ENCODE measurements at places on chromosomes 1 and 21.

DNA sequence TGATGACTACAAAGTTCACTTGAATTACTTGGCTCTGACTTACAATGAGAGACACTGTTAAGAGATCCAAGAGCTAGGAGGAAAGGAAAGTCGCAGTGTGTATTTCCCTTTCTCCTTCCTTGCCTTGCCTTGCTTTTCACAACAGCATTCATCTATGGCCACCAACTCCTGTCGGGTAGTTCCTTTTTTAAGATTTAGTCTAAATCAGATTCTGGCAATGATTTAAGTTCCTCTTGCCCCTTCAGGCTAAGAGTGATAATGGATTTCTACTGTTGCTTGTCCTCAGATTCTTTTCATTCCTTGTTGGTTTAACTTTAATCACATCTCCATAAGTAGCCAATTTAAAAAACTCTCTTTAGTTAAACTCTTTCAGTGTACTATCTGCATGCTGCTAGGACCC is 91.9 kb downstream of the GTF2B start:
- no peak for DNase-seq

DNA sequence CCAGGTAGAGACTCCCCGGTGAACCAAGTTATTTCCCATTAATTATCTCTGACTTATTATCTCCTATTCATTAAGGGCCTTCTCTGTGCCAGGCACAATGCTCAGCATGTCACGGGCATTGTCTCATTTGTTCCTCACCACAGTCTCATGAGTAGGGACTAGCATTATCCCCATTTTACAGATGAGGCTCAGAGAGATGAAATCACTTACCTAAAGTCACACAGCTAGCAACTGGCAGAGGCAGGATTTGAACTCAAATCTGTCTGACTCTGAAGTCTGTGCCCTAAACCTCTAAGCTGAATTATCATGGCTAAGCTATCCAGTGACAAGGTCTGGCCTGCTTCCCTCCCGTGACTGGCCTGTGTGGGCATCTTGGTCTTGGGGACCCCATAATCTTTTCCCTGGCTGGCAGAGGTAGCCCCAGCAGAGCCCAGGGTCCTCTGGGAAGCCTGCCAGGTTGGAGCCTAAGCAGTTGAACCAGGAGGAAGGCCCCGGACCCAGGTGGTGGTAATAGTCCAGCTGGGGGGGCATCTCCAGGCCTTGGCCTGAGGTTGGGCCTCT is 4.5 kb downstream of the MAP7D1 start:
- no peak for DNase-seq

GRCh38 chr1:37944086-37944763 is 2.6 kb downstream of the INPP5B start:
- DNase-seq = no peak

- DNase-seq = no peak
Observed at GRCh38 chr1:95034506-95034905, 38.2 kb downstream of the ALG14 start.

- DNase-seq = no peak
Observed at GRCh38 chr1:22271847-22272801, 129.2 kb upstream of the WNT4 start.

GRCh38 chr1:103125219-103125618 is 16.9 kb upstream of the COL11A1 start:
- no peak for DNase-seq

- DNase-seq = no peak
Observed at GRCh38 chr1:59560807-59561450, 253.8 kb upstream of the HOOK1 start.

DNA sequence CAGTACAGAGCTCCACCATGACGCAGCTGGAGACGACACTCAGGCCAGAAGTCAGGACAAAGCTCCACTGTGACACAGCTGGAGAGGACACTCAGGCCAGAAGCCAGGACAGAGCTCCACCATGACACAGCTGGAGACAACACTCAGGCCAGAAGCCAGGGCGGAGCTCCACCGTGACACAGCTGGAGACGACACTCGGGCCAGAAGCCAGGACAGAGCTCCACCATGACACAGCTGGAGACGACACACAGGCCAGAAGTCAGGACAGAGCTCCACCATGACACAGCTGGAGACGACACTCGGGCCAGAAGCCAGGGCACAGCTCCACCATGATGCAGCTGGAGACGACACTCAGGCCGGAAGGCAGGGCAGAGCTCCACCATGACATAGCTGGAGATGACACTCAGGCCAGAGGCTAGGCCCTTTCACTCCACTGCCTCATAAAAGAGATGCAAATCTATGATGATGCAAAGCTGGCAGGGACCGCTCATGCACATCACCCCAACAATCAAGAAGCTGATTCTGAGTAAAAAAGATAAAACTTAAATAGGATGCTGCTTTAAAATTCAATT is 13.6 kb upstream of the OR2B11 start:
- DNase-seq = no peak

DNA sequence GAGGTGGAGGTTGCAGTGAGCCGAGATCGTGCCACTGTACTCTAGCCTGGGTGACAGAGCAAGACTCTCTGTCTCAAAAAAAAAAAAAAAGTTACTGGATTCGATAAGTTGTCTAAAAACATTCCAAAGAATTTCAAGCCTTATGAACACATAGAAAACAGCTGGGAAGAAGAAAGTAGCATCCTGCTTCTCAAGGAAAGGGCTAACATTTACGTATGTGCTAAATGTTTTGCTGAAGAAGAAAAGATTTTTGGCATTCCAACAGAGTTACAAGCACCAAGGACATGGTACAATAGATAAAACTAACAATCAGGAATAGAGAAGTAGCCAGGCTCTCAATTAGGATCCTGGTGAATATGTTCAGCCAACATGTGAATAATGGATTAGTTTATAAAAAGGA is 69.8 kb downstream of the HFM1 start:
- no peak for DNase-seq

All from stimulated activated CD8-positive, alpha-beta memory T cell treated with anti-CD3 and anti-CD28 coated beads, Interleukin-4, amount 100 ng/mL, for 4 hours (primary cell).